ENCODE measurements at places on chromosomes 3 and 15.

DNA sequence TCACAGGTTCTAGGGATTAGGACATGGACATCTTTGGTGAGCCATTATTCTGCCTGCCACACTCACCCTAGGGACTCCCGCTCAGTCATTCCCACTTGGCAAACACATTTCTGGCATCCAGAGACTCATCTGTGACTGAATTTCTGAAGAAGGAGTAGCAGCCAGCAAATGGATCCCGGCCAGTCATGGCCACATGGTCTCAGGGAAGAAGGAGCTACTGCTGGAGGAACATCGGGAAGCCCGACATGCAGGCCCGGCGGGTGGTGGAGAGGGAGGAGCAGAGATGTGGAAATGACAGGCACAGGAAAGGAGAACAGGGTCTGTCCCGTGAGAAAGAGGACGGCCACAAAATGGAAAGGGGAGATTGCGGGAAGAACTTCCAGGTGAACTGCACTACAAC lies 65.4 kb downstream of the SEMA5B start:
- DNase-seq = peak; percentile 41

DNA sequence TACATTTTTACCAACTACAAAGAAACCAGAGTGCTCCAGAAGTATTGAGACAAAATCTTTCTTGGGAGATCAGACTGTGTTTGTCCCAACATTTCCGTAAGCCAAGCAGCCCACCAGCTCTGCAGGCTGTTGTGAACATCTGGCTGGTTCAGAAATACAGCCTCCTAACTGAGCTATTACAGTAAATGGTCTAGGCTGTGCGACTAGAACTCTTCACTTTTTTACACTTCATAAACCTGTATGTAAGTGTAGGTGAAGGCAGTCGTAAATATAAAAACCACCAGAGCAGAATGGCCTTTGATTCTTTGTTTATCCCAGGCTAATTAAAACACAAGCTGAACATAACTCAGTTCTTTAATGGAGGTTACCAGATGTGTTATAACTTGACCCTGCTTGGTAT lies 235.3 kb downstream of the ARRDC4 start:
- DNase-seq = no peak

DNA sequence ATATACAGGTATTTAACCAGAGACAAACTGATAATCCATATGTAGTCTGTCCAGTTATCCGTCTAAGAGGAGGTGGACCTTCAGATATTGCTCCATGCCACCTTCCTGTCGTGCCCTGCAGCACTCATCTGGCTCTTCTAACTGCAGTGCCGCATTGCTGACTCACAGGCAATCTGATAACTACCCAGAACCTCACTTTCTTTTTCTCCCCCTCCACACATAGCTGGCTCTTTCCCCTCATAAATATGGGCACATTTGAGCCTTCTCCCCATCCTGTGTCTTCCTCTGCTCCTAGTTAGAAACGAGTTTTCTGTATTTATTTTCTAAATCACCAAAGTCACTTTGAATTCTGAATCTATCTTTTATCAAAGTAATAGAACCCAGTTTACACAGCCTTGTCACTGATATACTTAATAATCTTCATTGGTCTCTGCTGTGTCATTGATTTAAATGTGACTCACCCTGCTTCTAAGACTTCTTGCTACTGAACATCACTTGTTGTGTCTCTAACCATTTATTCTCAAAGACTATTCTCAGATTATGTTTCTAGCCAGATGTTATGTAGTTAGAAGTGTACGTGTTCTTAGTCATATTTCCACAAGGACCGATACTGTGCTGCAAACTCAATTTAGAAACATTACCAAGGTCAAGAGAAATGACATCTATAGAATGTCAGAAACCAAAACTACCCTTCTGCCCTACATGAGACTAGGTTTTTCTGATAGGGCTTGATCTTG lies 17.4 kb upstream of the KCNMB2 start:
- no peak for DNase-seq

GRCh38 chr3:113018536-113019181 lies 27.9 kb downstream of the GTPBP8 start:
- peak; percentile 40 for DNase-seq

DNA sequence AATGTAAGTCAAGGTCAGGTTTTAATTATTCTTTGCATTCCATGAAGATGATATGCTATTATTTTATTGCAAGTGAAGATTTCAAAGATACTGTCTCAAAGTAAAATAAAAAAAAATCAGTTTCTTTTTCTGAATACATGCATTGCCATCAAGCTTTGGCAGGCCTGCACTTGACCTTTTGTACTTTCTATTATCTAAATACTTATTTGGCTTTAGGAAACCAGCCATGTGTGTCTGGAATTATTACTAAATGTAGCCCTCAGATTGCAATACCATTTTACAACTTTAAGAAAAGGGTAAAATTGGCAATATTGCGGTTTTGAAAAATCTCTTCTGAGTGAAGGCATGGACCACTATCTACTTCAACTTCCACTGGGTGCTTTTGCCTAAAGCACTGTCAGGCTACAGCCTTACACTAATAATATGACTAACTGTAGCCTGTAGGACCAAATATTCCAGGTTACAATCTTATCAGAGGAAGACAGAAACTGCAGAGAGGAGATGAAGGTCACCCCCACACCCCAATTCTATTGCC lies 349.4 kb upstream of the DCBLD2 start:
- peak; percentile 59 for DNase-seq

DNA sequence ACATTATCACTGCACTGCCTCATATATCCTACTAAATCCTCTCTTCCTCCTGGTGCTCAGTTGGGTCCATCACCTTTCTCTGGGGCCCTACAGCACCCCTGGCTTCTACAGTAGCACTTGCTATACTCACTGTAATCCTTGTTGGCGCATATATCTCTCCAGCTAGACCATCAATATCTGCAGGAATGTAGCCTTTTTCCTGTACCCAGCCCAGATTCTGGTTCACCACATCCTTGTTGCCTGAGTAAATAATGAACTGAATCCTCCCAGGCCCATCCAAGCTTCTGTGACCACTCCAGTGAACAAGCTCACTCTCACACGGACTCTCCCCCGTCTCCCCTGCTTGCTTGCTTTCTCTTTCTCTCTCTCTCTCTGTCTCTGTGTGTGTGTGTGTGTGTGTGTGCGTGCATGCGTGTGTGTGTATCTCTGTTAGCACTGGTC lies 62.5 kb upstream of the LIPC start:
- peak; percentile 45 for DNase-seq

DNA sequence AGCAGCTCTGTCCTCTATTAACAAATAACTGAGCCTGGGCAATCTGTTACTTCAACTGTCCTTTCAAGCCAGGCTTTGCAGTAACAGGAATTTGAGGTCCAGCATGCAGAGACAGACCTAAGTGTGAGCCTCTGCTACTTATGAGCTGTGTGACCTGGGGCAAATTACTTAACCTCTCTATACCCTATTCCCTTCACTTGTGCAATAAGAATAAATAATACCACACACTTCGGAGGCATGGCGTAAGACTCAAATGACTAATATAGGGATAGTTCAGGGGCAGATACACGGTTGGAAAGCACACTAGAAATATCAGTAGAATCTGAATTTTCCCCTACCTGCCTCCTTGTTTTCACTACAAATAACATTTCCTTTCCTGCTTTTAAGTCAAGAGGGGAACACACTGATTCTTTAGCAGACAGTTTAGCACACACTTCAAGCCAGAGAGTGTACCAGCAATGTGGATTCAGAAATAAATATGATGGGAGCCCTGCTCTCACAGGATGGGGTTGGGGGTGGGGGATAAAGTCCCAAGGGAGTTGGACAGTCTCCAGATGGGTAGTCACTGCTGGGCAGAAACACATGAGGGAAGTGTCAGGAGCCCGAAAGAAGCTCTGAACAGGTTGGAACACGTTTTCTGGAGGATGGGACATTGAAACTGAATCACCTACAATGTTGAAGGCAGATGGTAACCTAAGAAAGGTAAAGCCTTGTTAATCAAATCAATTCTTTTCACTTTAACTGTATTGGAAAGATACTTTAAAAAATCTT lies 61.8 kb upstream of the RBP1 start:
- DNase-seq = no peak

DNA sequence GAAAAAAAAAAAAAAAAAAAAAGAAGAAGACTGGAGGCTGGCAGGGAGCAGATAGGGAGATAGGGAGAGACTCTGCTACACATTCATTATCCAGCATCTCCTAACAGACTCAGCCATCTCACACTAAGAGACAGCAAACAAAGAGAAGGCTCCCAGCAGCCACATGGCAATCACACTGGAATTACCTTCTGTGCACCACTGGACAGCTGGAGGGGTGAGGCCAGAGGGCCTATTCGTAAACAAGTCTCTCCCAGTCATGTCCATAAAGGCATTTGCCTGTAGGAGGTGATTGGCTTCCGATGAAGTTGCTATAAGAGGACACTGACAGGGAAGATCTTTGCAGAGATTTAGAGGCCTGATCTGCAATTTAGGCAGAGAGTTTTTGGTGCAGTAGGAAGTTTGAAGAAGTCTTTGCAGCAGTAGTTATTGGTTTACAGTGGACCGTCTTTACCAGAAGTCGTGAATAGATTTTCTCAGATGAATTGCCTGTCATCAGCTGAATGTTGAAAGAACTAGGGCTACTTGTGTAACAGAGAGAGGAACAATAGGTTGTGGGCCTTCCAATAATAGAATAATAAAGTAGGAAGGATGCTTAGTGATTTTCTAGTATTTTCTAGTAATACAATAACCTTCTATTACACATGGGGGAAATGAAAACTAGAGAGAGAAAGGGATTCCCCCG lies 89.7 kb downstream of the TP63 start:
- DNase-seq = no peak

DNA sequence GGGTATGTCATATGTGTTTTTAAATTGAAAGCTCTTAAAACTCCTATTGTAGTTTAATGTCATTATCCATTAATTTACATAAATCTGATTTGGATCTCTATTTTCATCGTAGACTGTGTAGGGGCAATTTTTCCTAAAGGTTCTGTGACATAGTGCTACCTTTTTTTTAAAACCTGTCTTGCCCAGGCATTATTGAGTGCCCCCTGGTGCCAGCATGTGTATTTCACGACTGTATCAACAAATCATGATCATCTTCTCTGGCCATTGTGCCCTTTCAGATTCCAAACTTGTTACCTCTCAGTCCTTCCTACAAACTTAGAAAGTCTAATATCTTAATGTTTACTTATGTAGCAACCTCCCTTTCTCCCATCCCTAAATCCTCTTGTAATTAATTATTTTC lies 97.2 kb upstream of the FLNB start:
- no peak for DNase-seq

- peak; percentile 96 for DNase-seq
These were observed 237.6 kb upstream of the BHLHE40 start for GRCh38 chr3:4741404-4742307.

DNA sequence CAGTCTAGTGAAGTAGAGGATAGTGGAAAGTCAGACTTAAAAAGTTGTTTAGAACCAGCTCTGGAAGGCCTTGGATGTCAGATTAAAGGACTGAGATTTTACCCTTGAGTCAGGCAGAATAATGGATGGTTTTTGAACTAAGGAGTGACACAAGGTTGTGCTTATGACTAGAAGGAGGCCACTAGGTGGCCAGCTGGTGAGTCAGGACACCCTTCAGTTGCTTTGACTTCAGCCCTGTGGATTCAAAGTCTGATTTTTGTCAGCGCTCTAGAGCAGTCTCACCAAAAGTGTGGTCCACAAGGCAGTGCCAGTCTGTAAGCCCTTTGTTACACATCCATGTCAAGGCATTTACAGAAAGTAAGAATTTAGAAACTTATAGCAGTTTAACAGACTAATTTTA lies 3.8 kb upstream of the GABPB1 start:
- peak; percentile 53 for DNase-seq

- DNase-seq = no peak
These were observed 78.8 kb upstream of the CTNNB1 start for GRCh38 chr3:41120460-41120859.

DNA sequence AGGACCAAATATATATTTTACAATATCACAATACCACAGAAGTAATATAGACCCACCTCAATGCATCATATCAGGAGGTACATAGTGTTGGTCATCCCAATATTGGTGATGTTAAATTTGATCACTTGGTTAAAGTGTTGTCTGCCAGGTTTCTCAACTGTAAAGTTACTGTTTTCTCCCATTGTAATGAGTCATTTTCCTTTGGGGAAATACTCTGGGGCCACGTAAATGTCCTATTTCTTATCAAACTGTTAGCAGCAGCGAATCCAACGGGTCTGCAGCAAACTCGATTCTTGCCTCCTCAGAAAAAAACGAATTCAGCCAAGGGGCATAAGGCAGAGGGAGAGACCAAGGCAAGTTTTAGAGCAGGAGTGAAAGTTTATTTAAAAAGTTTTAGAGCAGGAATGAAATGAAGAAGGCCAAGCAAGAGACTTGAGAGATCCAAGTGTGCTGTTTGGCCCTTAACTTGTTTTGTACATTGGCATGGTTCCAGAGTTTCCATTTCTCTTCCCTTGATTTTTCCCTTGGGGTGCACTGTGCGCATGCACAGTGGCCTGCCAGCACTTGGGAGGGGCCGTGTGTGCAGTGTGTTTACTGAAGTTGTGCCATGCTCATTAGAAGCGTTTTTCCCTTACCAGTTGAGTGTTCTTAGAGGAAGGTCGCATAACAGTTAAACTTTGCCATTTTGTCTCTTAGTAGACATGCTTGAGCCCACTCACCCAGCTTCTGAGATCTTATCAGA lies 512.5 kb downstream of the AGBL1 start:
- no peak for DNase-seq

DNA sequence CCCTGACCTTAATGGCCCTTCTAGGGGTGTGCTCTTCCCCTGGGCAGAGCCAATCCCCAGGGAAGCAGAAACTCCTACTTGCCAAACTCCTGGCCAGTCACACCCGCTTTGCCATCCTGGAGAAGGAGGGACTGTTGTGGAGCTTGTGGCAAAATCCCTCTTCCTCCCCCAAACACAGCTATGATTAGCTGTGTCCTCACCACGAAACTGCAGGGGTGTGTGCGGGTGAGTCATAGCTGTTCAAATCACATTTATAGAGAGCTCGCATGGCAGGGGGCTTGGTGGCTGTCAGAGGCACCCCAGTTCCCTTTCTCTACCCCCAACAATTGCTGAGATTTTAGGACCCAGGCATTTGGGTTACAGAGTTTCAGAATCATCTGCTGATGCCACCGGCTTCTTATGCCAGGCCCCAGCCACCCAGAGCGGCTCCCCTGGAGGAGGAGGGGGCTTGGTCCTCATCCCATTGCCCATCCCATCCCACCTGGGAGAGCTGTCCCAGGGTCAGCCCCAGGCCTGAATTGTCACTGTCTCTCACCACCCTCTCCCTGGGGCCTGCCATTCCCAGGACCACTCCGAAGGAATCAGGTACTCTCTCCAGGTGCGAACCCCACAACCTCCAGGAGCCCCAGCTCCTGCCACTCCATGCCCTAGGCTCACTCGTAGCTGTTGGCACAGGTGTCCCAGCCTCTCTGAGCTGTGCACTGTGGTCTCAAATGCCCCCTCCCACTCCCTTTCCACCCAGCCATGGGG lies 28.8 kb upstream of the MAGEF1 start:
- peak; percentile 66 for DNase-seq

All from AG10803 (cell line).